Activated gamma-delta T cell treated with Interleukin-2 at 50 U/mL for 16 hours (primary cell): ENCODE measurements at places on chromosomes 3 and 15.

GRCh38 chr3:46350262-46350565, 3.7 kb upstream of the CCR2 start:
- DNase-seq, result no peak

- DNase-seq, result no peak
Observed at GRCh38 chr15:28004143-28005003, 94.7 kb downstream of the OCA2 start.

DNA sequence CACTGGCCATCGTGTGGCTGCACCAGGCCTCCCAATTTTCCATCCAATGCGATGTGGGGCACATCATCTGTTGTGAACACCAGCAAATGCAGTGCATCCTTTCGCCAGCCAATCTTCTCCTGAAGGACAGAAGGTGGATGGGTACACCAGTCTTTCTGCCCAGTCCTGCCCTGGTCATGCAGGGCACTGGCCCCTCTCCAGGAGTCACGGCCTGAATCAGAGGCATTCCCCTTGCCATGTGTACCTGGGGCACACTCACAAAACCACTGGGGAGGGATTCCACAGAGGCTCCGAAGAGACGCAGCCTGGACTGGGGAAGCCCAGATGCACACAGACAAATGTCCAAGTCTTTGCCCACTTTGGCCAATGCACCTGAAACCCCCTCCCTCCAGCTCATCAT, 65.8 kb downstream of the ITGB5 start:
- DNase-seq, result no peak

DNA sequence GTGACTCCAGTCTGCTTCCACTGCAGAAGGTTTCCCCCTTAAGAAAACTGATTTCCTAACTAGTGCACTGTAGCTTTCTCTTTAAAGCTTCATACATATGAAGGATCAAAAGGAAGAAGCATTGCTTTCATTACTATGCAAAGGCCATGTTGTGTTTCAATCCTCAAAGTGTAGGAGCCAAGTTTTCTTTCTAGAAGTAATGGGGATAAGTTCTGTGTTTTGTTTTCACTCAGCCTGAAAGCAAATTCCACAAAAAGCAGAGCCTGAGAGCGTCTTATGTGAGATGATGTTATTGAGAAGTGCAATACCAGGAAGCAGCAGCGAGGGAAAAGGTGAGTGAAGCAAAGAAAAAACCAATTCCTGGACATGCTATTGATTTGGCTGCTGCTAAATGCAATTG, 99.7 kb downstream of the GMNC start:
- DNase-seq, result no peak

DNA sequence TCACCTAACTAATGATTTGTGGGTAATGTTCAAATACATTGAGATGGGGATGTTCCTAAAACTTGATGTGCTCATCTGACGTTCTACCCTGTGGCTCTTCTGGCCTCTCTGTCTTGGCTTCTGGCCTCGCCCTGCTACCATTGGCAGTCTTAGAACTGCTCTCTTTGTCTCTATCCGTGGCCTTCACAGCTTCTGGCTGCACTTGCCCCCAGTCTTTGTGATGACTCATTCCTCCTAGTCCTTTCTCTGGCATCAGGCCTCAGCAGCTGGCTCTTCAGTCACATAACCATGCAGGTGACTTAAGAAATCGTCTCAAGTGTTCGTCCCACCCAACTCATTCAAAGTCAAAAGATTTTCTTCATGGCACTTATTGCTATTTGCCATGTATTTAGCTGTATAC, 188.1 kb downstream of the BBX start:
- DNase-seq, result no peak

GRCh38 chr3:18098960-18099587, 326.1 kb downstream of the SATB1 start:
- no peak for DNase-seq

DNA sequence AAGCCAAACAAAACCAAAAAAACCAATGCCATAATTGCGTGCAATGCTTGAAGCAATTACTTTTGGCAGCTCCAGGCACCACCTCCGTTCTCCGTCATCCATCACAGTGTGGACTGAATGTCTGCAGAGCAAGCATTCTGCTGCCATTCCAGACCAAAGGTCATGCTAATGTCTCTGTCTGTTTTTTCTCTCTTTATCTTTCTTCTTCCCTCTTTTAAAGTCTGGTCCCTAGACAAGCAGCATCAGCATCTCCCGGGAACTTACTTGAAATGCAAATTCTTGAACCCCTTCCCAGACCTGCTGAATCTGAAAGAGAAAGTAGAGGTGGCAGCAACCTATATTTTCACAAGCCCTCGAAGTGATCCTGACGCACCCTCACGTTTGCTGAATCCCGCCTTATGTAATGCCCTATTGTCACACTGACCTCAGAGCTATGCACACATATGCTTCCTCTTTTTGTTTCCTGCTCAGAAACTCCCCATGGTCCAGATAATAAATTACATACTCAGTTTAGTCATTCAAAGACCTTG, 297.3 kb upstream of the PROK2 start:
- no peak for DNase-seq

- DNase-seq, result no peak
Observed at GRCh38 chr3:183159333-183159732, 3.2 kb downstream of the LAMP3 start.

- no peak for DNase-seq
Observed at GRCh38 chr3:74664606-74665005, 50.1 kb upstream of the CNTN3 start.

- no peak for DNase-seq
Observed at GRCh38 chr15:69392352-69392751, 21.8 kb upstream of the KIF23 start.
